GM12892 (cell line): ENCODE measurements at places on chromosomes 6 and 20.

GRCh38 chr6:98526465-98526864 lies 307.9 kb upstream of the POU3F2 start:
- DNase-seq = no peak

DNA sequence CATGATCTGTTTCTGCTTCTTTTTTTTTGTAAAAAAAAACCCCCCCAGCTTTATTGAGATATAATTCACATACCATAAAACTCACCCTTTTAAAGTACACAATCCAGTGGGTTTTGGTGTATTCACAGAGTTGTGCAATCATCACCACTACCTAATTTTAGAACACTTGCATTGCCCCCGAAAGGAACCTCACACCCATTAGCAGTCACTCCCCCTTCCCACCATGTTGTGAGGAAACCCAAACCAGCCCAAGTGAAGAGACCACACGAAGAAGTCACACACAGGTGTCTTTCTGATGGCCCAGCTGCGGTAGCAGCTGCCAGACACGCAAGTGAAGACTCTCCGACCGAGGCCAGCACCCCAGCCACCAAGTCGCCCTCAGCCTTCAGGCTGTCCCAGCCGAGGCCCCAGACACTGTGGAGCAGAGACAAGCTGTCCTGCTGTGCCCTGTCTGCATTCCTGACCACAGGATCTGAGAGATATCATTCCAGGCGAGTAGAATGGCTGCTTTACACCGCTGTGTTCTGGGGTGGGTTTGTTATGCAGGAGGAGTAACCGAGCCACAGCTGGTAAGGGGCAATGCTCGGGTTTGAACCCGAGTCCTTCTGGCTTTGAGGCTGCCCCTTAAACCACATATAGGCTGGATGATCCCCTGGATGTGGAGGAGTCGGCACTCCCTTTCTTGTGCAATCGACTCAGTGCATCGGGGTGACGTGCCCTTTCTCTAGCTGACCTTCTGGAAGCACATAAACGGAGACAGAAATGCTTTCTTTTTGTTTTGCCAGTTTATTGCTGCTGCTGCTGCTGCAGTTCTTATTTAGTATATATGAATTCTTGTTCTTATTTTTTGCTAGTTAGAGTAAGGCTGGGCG lies 59.1 kb upstream of the PTPN1 start:
- DNase-seq = peak; percentile 39

GRCh38 chr6:147823936-147824335 lies 315.4 kb downstream of the SAMD5 start:
- DNase-seq = no peak

DNA sequence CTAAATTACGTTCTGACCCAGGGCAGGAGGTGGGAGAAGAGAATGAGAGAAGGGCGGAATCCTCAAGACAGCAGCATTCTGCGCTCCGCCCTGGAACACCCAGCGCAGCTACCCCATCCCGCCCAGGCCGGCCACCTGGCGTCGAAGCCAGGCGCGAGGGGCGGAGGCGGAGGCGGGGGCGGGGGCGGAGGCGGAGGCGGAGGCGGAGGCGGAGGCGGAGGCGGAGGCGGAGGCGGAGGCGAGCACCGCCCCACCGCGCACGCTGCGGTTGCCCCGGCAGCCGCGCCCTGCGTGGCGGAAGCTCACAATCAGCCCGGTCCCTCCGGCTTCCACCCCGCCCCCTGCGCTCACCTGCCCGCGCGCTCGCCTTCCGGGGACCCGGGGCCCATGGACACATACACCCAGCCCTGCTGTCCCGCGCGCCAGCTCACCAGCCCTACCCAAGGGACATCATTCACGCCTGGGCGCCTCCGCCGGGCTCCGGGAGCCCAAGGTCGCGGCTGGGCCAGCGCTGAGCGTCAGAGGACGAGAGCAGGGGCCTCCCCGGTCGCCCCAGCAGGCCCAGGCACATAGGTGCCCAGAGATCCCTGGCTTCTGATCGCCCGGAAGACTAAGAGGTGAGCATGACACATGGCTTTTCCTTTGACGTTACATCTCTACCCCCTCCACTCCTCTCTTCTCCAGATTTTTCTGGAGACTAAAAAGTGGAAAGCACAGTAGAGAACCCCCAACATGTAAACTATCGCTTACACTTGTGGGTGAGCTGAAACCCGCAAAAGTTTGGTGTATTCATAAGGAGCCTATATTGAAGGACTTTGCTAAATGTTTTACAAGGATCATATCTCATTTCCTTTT lies at the start of gene ANKEF1:
Gene ANKEF1, plus strand, starts transcription at position 271 of the 855 bp plus-strand sequence. CDS start 3,315 bp downstream, outside the sequence.
- DNase-seq = peak; percentile 56

DNA sequence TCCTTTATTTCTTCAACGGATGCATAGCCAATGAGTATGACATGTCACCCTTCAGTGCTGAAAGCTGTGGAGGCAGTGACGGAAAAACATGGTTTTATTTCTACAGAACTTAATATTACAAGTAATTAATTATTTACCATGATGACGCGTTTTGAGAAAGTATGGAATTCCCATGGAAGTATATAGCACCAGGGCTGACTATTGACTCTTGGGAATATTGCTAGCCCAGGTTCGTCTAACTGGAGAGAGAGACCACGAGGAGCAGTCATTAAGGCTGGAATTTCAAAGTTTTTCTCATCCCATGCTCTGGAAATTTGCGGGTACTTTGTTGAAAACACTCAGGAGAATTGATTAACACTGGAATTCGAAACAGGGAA lies 155.2 kb upstream of the PRSS16 start:
- DNase-seq = no peak

GRCh38 chr6:37008484-37009465 lies 3.3 kb downstream of the FGD2 start:
- no peak for DNase-seq

- DNase-seq = peak; percentile 77
These were observed at the start of the genes KCTD20 and PXT1 for GRCh38 chr6:36442671-36443470. KCTD20 (plus strand) TSS chr6:36443000; CDS start chr6:36470098, 27,098 bp downstream. PXT1 (minus strand) TSS chr6:36442854; CDS start chr6:36426082, 16,772 bp downstream.

GRCh38 chr20:50876063-50876685 lies 55.1 kb downstream of the ADNP start:
- DNase-seq = no peak

- no peak for DNase-seq
These were observed 239.1 kb upstream of the CEP162 start for GRCh38 chr6:84466511-84466910.

GRCh38 chr6:170404036-170404435 lies 97.5 kb downstream of the FAM120B start:
- DNase-seq = no peak

DNA sequence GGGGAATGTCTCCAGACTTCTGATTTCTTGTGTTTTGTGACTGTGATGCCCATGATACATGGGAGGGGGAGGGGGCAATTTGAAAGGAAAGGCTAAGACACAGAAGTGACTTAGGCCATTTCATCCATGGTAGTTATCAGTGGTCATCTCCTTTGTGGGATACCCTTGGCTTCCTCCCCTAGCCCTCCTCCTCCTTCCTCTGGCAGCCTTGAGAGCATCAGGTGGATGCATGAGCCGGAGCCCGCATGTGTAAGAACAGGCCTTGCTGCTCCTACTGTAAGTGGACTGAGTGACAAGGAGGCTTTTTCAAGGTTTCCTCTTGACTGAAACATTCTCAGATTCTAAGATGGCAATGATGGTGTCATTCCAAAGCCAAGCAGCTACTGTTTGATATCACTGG lies 874 bp downstream of the CD83 start:
- DNase-seq = no peak
